ENCODE measurements at places on chromosomes 2 and 18. TPM values are rescaled to one million over a fixed set of nuclear protein-coding genes. Genes with fewer than 3 reads are reported as not detected.

Gene ZAP70
- 233 TPM for total RNA-seq

Gene WNT10A
- total RNA-seq, result 1.0 TPM

Gene LRRC30
- not detected for total RNA-seq

Gene TMEM178A
- total RNA-seq, result 0.42 TPM

Gene MEX3C
- total RNA-seq, result 46.0 TPM

Gene ANKRD29
- not detected for total RNA-seq

Gene SLC4A5
- 2.2 TPM for total RNA-seq

Gene SCN7A
- not detected for total RNA-seq
